A549 treated with CORT108297 at 1 μM for 4 hours (cell line): ENCODE measurements at places on chromosomes 12 and 14. TPM values are rescaled to one million over a fixed set of nuclear protein-coding genes. Genes with fewer than 3 reads are reported as not detected.

The TSPAN19 gene
- not detected in 5 replicates for total RNA-seq

The SRRM4 gene
- total RNA-seq: not detected in 5 replicates

The APOF gene
- not detected in 5 replicates for total RNA-seq

The GALNT9 gene
- 4.4 to 8.4 TPM (median 7.5 TPM) in 5 replicates for total RNA-seq

The SLC38A4 gene
- not detected in 5 replicates for total RNA-seq

The GUCY2C gene
- 0.02 TPM in 2 of 5 replicates, not detected in the others for total RNA-seq
